H9 (cell line): ENCODE measurements at places on chromosomes 2 and 18. TPM values are rescaled to one million over a fixed set of nuclear protein-coding genes. Genes with fewer than 3 reads are reported as not detected.

DNA sequence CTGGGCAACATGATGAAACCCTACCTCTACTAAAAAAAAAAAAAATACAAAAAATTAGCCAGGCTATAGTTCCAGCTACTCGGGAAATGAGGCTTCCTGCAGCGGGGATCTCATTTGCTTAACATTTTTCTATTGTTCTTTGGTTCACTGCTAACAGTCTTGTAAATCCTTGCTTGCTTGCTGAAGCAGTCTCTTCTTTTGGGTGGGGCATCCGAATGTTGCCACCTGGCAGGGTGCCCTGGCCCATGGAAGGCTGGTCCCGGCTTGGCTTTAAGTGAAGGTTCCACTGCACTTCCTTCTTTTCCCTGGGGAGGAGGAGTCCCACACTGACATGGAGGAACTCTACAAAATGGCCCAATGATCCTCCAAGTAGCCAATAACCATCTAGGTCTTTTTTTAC, 6.0 kb upstream of the ANKRD29 start:
- no peak overlapping the region for H3K4me3 ChIP-seq
- no peaks in the 10 kb centered on the region for H3K36me3 ChIP-seq
- no peaks in the 10 kb centered on the region for H3K27me3 ChIP-seq
- no peak overlapping the region for H3K27ac ChIP-seq

DNA sequence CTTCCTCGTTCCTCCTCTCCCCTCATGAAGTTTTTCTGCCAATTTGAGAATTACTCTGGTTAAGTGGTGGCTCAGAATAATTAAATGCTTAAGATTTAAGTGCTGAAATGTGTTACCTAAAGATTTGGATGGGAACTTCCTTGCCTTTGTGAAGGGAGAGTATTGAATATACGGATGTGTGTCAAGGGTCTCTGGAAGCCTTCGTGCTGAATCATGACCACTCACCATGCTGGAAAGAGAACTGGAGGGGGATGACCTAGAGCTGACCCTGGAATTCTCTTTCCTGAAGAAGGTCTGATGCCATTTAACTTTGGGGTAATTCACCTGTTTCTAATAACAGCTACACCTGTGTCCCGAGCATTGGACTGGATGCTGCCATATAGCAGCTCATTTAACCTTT, 2.2 kb downstream of the MOCOS start:
- no peak overlapping the region for H3K27ac ChIP-seq
- H3K4me3 ChIP-seq = peak overlapping the region; percentile 28; the same call in 1 of the 3 replicates
- H3K4me1 ChIP-seq = peaks cover 4% of the 10 kb centered on the region; the same call in 1 of the 2 replicates

- peak within 1 kb of the TSS; percentile 43 for H3K27ac ChIP-seq
- peak within 1 kb of the TSS; percentile 75 for H3K4me3 ChIP-seq
- no peaks in the 10 kb centered on the region for H3K36me3 ChIP-seq
- H3K27me3 ChIP-seq = no peaks in the 10 kb centered on the region
- DNase-seq = peak; percentile 52
These were observed at the start of gene HNMT for GRCh38 chr2:137964066-137964858. Gene HNMT (plus strand): TSS chr2:137964473. CDS start chr2:137964492, 19 bp downstream.

DNA sequence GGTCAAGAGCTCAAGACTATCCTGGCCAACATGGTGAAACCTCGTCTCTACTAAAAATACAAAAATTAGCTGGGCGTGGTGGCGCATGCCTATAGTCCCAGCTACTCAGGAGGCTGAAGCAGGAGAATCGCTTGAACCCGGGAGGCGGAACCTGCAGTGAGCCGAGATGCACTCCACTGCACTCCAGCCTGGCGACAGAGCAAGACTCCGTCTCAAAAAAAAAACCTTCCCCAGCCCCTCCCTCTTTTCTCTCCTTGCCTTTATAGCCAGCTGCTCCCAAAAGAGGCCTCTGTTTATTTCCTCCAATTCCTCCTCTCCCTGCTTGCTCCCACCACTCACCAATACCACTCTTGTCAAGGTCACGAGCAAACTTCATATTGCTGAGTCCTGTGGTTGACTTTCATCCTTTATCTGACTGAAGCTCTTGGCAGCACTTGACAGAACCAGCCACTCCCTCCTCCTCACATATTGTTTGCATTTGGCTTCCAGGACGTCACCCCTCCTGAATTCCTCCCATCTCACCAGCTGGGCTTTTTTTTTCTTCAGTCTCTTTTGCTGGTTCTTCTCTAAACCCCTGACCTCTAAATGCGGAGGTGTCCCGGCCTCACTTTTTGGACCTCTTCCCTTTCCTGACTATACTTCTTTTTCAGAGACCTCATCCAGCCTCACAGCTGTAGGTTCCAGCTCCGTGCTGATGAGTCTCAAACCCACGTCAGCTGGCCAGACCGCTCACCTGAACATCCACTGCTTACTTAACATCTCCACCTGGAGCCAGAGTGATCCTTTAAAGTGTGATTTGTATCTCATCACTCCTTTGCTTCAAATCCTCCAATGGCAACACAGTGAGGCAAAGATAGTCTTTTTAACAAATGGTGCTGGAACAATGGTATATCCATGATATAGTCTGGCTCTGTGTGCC, 84.6 kb upstream of the CAB39 start:
- no peak overlapping the region for H3K4me3 ChIP-seq
- H3K4me1 ChIP-seq = no peaks in the 10 kb centered on the region
- H3K27ac ChIP-seq = no peak overlapping the region
- no peak for DNase-seq
- H3K27me3 ChIP-seq = no peaks in the 10 kb centered on the region
- H3K36me3 ChIP-seq = no peaks in the 10 kb centered on the region

DNA sequence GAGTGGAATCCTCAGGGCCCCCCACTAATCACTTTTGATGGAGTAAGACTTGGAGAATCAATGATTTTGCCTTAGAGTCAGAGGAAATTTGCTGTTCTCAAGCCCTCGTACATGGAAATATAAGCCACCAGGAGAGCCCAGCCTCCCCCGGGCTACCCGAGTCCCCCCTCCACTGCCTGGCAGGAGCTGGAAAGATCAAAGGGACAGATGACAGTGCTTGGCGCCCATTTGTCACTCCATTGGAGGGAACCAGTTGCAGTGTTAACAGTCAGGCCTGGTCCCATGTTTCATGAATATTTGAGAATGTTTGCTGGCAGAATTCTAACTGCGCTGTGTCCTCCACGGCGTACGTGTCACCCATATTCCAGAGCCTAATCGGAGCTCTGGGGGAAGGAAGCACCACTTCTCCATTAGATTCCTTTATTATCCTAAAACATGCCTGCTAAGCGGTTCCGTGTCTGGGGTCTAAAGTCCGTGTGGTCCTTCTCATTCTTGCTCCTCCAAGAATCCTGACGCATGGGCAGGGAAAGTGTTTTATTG, 202.4 kb downstream of the KLHL29 start:
- no peaks in the 10 kb centered on the region for H3K27me3 ChIP-seq
- no peak overlapping the region for H3K4me3 ChIP-seq
- H3K36me3 ChIP-seq = no peaks in the 10 kb centered on the region
- no peak for DNase-seq
- H3K27ac ChIP-seq = no peak overlapping the region
- H3K4me1 ChIP-seq = no peaks in the 10 kb centered on the region; the same call in 1 of the 2 replicates

DNA sequence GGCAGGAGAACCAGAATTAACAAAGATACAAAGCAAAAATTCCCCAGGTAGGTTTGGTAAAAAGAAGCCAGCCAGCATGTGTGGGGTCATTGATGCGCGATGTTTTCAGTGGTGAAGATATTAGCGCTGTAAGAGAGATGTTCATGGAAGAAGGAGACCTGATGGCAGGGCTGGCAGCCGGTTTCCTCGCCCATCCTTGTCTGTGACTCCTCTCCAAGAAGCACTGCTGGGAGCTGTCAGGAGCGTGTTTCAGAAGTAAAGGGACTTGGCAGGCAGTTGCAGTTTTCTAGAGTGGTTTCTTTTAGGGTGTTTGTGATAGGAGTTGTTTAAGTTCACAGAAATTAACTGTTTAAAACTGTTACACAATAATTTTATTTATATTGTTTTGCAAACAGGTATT, 24.6 kb downstream of the TAF1B start:
- peaks cover 39% of the 10 kb centered on the region for H3K36me3 ChIP-seq
- H3K27me3 ChIP-seq = no peaks in the 10 kb centered on the region
- no peaks in the 10 kb centered on the region for H3K4me1 ChIP-seq
- no peak overlapping the region for H3K27ac ChIP-seq
- H3K4me3 ChIP-seq = no peak overlapping the region

- H3K27me3 ChIP-seq = peaks cover 17% of the 10 kb centered on the region; the same call in 1 of the 2 replicates
- H3K36me3 ChIP-seq = no peaks in the 10 kb centered on the region
- H3K27ac ChIP-seq = no peak overlapping the region
- H3K4me3 ChIP-seq = no peak overlapping the region
These were observed 158.9 kb upstream of the GLI2 start for GRCh38 chr2:120576509-120577474.

DNA sequence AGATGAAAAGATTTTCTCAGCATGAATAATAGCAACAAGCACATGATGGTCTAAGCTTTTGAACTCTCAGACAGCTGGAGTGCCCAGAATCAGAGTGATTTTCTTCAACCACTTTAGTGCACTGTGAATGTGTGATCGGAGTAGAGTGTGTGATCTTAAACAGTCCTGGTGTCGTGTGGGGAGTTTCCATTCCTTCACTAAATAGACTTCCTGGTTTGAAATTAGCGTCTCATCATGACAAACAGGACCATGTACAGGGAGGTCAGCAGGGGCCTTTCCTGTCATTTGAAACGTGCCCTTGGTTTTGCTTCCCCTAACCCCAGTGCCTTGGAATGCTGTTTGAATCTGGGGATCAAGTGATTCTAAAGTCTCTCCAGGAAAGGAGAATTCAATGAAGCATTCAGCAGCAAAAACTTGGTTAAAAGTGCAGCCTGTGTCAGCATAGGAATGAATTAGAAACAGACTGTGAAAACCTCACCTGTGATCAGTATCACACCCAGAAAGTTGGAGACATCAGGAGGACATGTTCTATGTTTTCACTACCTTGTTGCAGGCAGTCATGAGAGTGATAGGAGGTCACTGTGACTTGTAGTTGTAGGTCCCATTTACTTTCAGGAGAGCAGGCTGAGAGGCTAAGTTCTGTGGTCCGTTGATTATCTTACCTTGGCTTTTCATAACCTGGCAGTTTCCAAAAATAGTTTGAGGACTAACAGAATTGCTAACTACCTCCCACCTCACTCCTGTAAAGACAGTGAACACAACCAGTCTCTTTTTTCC, 400.3 kb downstream of the MTX2 start:
- H3K27ac ChIP-seq = no peak overlapping the region
- H3K27me3 ChIP-seq = peaks cover 5% of the 10 kb centered on the region; the same call in 1 of the 2 replicates
- H3K4me3 ChIP-seq = no peak overlapping the region
- DNase-seq = no peak
- no peaks in the 10 kb centered on the region for H3K36me3 ChIP-seq

DNA sequence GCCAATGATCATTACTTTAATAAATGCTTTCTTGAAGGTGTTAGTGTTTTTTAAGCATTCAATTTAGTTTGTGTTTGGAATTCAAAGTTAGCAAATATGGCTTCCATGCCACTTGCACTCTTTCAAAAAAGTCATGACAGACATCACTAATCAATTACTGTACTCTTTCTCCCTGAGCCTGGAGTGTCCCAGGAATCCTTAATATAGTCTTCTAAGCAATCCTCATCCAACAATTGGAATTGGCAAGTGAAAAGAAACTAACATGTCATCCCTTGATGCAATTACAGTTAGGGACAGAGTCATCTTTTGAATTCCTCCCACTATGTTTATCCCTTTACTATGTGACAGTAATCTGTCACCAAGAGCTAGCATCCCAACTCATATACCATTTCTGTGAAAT, 29.7 kb upstream of the GPR55 start:
- no peaks in the 10 kb centered on the region for H3K4me1 ChIP-seq
- H3K4me3 ChIP-seq = no peak overlapping the region
- no peak overlapping the region for H3K27ac ChIP-seq

- peak overlapping the region; percentile 64 for H3K27ac ChIP-seq
- peaks cover 2% of the 10 kb centered on the region; the same call in 1 of the 2 replicates for H3K36me3 ChIP-seq
- no peak overlapping the region for H3K4me3 ChIP-seq
- H3K27me3 ChIP-seq = no peaks in the 10 kb centered on the region
- DNase-seq = peak; percentile 49
These were observed 19.4 kb downstream of the KLHL29 start for GRCh38 chr2:23404426-23404825.

GRCh38 chr2:176503776-176504175, 234.5 kb downstream of the MTX2 start:
- H3K27me3 ChIP-seq = no peaks in the 10 kb centered on the region
- H3K4me3 ChIP-seq = no peak overlapping the region
- no peak overlapping the region for H3K27ac ChIP-seq
- H3K36me3 ChIP-seq = no peaks in the 10 kb centered on the region
- no peak for DNase-seq

- H3K36me3 ChIP-seq = peaks cover 7% of the 10 kb centered on the region; the same call in 1 of the 2 replicates
- no peaks in the 10 kb centered on the region for H3K4me1 ChIP-seq
- no peak overlapping the region for H3K4me3 ChIP-seq
- no peaks in the 10 kb centered on the region for H3K27me3 ChIP-seq
These were observed 113.7 kb upstream of the ZFP36L2 start for GRCh38 chr2:43340066-43340465.

DNA sequence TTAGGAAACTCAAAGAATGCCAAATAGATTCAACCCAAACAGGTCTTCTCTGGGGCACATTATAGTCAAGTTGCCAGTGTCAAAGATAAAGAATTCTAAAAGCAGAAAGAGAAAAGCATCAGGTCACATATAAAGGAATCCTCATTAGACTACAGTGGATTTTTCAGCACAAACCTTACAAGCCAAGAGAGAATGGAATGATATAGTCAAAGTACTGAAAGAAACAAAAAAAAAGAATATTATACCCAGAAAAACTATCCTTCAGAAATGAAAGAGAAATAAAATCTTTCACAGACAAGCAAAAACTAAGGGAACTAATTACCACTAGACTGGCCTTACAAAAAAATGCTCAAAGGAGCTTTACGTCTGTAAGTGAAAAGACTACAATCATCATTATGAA, 65.5 kb downstream of the TBR1 start:
- H3K4me1 ChIP-seq = no peaks in the 10 kb centered on the region
- no peak overlapping the region for H3K4me3 ChIP-seq

DNA sequence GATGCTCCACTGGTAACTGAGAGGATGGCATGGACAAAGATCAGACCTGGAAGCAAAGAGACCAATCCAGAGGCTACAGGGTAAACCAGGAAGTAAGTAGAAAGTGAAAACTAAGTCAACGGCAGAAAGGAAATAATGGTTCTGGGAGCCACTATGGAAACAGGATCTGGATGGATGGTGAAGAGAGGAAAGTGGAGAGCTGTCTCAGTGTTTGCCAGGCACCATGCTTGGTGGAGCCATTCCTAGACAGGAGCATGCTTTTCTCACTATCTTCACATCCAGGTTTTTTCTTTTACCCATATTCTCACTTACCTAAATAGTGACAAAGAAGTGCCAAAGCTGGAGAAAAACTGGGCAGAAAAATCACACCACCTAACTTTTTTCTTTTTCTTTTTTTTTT, 22.2 kb downstream of the ZNF521 start:
- no peaks in the 10 kb centered on the region for H3K27me3 ChIP-seq
- no peak overlapping the region for H3K4me3 ChIP-seq
- H3K36me3 ChIP-seq = no peaks in the 10 kb centered on the region
- peaks cover 5% of the 10 kb centered on the region; the same call in 1 of the 2 replicates for H3K4me1 ChIP-seq
- DNase-seq = peak; percentile 25

GRCh38 chr18:70288171-70288850, 534 bp upstream of the SOCS6 start:
- H3K27ac ChIP-seq = no peak overlapping the region
- no peaks in the 10 kb centered on the region for H3K36me3 ChIP-seq
- peak overlapping the region; percentile 62 for H3K4me3 ChIP-seq
- DNase-seq = peak; percentile 45
- no peaks in the 10 kb centered on the region for H3K27me3 ChIP-seq

LCT gene
- 0.04 TPM in 2 replicates for total RNA-seq

SPOPL gene
- total RNA-seq = 13.6 and 14.6 TPM in 2 replicates

IL37 gene
- 0.55 TPM in 1 of 2 replicates, not detected in the other for total RNA-seq
